ENCODE measurements at places on chromosomes 12 and 14. TPM values are rescaled to one million over a fixed set of nuclear protein-coding genes. Genes with fewer than 3 reads are reported as not detected.

- DNase-seq, result no peak
Measured at GRCh38 chr14:71474301-71475265, 457.6 kb upstream of the RGS6 start.

Gene TRPV4
- not detected for total RNA-seq

Gene TBK1
- total RNA-seq, result 12.5 TPM

DNA sequence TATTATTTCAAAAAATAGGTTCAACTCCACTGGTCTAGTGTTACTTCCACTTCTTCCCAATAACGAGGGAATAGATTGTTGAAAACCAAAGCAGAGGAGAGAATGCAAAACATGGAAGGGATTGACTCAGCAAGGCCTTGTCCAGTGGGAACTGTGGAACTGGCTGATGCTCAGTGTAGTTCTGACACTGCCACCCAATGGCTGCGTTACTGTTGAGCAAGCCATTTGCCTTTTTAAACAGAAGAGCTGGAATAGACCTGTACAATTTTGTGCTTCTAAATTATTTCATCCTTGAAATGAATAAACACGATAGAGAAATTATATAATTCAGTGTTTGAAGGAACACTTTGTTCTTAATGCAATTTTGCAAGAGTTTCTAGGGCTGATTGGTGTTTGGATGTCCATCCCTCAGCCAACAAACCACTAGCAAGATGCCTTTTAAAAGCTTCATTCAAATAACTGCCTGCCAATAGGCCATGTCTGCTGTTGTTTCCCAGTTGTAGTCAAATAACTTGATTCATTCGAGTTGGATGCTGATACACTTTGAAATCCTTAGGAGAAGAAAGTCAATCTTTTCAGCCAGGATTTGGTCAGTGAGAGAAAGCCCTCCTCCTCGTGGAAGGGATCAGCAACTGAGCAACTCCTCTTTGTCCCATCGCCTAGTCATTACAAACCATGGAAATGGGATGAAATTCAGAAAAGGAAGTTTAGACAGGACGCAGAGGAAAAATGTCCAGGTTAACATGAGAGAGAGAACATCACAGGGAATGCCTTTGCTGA lies 7.3 kb upstream of the MGP start:
- no peak for DNase-seq

DNA sequence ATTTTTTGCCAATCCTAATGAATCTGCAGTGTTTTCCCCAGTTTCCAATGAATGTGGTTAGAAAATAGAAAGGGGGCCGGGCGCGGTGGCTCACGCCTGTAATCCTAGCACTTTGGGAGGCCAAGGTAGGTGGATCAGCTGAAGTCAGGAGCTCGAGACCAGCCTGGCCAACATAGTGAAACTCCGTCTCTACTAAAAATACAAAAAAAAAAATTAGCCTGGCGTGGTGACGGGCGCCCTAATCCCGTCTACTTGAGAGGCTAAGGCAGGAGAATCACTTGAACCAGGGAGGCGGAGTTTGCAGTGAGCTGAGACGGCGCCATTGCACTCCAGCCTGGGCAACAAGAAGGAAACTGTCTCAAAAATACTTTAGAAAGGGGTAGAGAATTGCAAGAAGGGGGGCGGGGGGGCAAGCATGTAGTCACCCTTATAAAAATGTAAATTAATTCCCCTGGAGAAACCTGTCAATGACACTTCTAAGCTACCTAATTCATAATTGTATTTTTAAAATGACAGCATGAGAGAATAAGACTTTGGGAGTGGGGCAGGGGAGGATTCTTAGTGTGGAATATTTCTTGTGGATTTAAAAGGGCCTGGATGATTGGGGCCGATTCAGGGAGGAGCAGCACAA lies 1.7 kb downstream of the KLHDC2 start:
- DNase-seq, result no peak

Gene FGF23
- total RNA-seq, result not detected

DNA sequence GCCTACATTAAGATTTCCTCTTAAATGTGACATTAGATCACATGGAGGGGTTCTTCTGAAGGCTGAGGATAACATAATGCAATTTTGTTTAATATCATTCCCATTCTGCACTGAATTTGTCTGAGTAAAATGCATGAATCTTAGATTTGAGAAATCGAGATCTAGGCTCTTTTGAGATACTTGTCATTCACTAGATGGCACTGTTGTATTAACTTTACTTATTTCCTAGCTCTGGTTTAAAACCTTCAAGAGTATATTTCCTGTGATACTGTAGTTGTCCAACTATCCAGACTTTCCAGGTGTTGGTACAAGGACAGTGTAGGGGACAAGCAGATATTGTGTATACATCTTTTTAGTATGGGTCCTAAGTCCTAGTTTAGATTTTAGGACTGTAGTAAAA lies 91.7 kb upstream of the SEL1L start:
- no peak for DNase-seq

Gene ADAMTS20
- not detected for total RNA-seq

DNA sequence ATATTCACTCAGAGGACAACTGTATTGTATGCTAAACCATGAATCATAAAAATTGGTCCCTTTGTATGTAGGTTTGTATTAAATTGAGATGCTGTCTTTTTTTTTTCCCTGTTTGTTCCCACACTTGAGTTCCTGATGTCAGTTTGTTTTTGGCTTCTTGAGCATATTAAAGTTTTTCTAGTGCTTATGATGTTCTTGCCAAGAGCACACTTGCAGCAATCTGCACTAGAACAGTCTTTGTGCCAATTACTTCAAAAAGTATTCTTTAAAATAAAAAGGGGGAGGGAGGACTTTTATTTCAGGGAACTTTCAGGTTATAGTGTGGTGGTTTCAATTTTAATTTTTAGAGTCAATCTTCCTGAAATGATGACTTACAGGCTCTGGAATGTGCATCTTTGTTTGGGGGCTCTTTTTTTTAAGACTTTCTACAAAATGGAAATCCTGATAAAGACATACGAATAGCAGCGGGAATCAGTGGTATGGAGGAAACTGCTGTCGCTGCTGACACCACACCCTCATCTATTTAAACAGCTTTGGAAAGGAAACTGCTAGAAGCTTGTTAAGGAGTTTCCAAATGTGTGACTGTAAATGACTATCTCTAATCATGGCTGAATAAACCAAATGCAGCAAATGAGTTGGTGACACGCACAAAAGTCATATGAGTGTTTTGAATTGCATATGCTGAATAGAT lies 188.6 kb downstream of the EGLN3 start:
- DNase-seq, result no peak

GRCh38 chr12:89765959-89766824 lies 57.6 kb upstream of the ATP2B1 start:
- DNase-seq, result no peak

GRCh38 chr12:77941401-77941800 lies 110.7 kb downstream of the NAV3 start:
- DNase-seq, result no peak

- peak; percentile 64 for DNase-seq
Measured at GRCh38 chr12:32755051-32755653, 545 bp downstream of the YARS2 start.

GRCh38 chr12:3658327-3659163 lies 94.4 kb downstream of the CRACR2A start:
- no peak for DNase-seq

Gene GLIPR1L2
- total RNA-seq, result 0.72 TPM

DNA sequence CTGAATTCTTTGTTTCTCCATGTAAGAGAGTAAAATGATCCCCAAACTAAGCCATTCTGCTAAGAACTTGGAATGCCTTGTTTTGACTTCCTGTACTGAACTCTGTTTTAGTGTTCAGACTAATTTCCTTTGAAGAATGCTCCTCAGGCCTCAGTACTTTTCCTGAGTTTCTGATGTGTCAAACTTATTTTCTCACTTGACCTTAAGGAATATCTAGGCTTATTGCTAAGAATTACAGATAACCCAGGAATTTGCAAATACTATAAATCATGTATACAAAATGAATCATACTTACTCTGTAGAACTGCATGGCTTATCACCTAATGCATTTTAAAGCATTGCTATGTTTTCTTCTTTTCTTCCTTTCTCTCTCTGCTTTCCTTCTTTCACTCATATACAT lies 93.1 kb upstream of the PKP2 start:
- DNase-seq, result no peak

GRCh38 chr12:121188227-121188626 lies 21.7 kb upstream of the P2RX4 start:
- DNase-seq, result no peak
